Lung (tissue), 17 donors: ENCODE measurements at places on chromosomes 16 and 17.

DNA sequence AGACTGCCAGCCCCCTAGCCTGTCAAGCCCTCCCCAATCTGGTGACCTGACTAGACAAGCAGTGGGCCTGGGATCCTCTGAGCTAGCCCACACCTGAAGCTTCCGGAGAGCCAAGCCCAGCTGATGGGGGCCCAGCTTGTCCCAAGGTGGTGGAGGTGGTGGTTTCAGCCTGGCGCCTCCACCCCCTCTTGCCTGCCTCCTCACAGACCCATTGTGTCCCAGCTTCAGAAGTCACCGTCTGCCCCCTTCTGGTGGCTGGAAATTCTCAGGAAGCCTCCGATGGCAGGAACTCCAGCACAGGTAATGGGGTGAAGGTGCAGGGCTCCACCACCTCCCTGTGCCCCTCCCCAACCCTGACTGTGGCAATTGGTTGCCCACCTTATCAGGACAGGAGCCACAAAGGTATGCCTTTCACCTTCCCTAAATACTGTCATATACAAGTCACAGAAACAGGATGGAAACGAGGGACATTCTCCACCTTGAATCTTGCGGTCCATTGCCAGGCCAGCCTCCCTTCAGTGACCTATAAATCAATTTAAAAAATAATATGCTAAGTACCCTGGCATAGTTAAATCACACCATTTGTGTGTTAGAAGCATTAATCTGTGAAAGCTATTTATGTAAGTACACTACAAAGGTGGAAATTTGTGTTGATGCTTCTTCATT lies 66.0 kb upstream of the ZNF423 start:
- H3K27ac ChIP-seq = no peak overlapping the region
- H3K4me3 ChIP-seq = no peak overlapping the region
- H3K4me1 ChIP-seq = no peaks in the 10 kb centered on the region
- peak; percentile 84 for DNase-seq

- no peak for DNase-seq
- no peaks in the 10 kb centered on the region for H3K4me1 ChIP-seq
- no peak overlapping the region for H3K27ac ChIP-seq
- H3K36me3 ChIP-seq = peaks cover 12% of the 10 kb centered on the region
- H3K4me3 ChIP-seq = no peak overlapping the region
These were observed 12.3 kb upstream of the NLRC3 start for GRCh38 chr16:3589441-3589921.

DNA sequence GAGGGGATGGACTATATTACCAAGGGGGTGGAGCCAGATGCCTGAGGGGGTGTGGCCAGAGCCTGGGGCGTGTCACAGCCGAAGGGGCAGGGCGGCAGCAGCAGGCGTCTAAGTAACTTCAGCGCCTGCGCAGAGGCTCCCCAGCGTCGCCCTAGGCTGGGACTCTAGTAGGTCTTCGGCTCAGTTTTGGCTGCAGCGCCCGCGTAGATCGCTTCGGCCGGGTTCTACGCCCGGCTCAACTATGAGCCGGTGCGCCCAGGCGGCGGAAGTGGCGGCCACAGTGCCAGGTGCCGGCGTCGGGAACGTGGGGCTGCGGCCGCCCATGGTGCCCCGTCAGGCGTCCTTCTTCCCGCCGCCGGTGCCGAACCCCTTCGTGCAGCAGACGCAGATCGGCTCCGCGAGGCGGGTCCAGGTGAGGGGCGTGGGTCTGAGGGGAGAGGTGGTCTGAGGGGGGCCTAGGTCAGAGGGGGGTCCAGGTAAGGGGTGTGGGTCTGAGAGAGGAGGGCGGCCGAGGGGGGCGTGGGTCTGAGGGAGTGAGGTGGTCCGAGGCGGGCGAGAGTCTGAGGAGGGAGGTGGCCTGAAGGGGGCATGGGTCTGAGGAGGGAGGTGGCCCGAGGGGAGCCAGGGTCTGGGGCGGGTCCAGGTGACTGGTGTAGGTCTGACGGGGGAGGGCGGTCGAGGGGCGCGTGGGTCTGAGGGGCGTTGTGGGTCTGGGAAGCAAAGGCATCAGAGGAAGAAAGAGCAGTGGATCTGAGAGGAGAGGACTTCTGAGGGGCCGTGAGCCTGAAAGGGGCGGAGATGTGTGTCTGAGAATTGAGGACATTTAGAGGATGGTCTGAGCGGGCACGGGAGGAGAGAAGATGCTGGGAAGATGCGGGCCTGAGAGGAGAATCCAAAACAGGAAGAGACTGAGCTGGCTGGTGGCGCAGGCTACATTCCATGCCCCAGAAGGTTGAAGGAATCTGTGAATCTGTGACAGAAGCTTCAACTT lies at the start of gene LPCAT2:
Gene LPCAT2 (plus strand): TSS at position 132 of the 991 bp plus-strand sequence. CDS start 110 bp downstream, at position 242.
- DNase-seq = peak; percentile 90
- peak within 1 kb of the TSS; percentile 34 for H3K4me3 ChIP-seq
- no peaks in the 10 kb centered on the region for H3K4me1 ChIP-seq
- H3K36me3 ChIP-seq = no peaks in the 10 kb centered on the region

- no peak overlapping the region for H3K4me3 ChIP-seq
- no peaks in the 10 kb centered on the region for H3K36me3 ChIP-seq
- no peak overlapping the region for H3K27ac ChIP-seq
- H3K4me1 ChIP-seq = no peaks in the 10 kb centered on the region
- DNase-seq = peak; percentile 4
- H3K27me3 ChIP-seq = no peaks in the 10 kb centered on the region
These were observed 66.4 kb downstream of the METRNL start for GRCh38 chr17:83145831-83146230.

- peaks cover 6% of the 10 kb centered on the region for H3K4me1 ChIP-seq
- H3K27ac ChIP-seq = no peak overlapping the region
- peaks cover 4% of the 10 kb centered on the region for H3K36me3 ChIP-seq
- DNase-seq = no peak
- no peaks in the 10 kb centered on the region for H3K27me3 ChIP-seq
- no peak overlapping the region for H3K4me3 ChIP-seq
These were observed 39.4 kb downstream of the HEATR6 start for GRCh38 chr17:60039114-60039846.

- no peak for DNase-seq
- H3K27ac ChIP-seq = no peak overlapping the region
- no peak overlapping the region for H3K4me3 ChIP-seq
- no peaks in the 10 kb centered on the region for H3K4me1 ChIP-seq
These were observed 56.0 kb upstream of the NACA2 start for GRCh38 chr17:61647047-61647446.

DNA sequence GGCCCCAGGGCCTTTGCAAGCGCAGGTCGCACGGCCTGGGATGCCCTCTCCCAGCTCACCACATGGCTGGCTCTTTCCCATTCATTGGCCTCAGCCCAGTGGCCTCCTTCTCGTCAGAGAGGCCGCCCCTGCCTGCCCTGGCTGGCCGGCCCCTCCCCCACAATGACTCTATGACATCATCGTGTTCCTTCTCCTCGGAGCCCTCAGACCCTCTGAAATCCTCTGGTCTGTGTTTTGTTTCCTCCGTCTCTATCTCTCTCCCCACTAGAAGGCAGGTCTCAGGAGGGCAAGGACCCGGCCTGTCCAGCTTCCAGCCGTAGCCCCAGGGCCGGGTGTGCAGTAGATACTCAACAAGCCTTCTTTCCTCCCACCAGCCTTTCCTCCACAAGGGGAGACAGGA lies 164.8 kb upstream of the FOXF1 start:
- no peaks in the 10 kb centered on the region for H3K36me3 ChIP-seq
- peak; percentile 16 for DNase-seq
- peaks cover 4% of the 10 kb centered on the region for H3K4me1 ChIP-seq
- H3K27me3 ChIP-seq = peaks cover 2% of the 10 kb centered on the region

- DNase-seq = no peak
- no peak overlapping the region for H3K27ac ChIP-seq
- no peaks in the 10 kb centered on the region for H3K36me3 ChIP-seq
- H3K4me1 ChIP-seq = peaks cover 3% of the 10 kb centered on the region
- H3K4me3 ChIP-seq = no peak overlapping the region
- no peaks in the 10 kb centered on the region for H3K27me3 ChIP-seq
These were observed 10.8 kb downstream of the ATP2C2 start for GRCh38 chr16:84379008-84379708.

GRCh38 chr17:10751563-10751962 lies 21.7 kb upstream of the TMEM220 start:
- H3K4me1 ChIP-seq = peaks cover 9% of the 10 kb centered on the region
- no peak for DNase-seq
- H3K27ac ChIP-seq = no peak overlapping the region
- no peaks in the 10 kb centered on the region for H3K27me3 ChIP-seq
- H3K36me3 ChIP-seq = no peaks in the 10 kb centered on the region
- H3K4me3 ChIP-seq = no peak overlapping the region

GRCh38 chr16:85944572-85945423 lies 45.8 kb downstream of the IRF8 start:
- H3K36me3 ChIP-seq = no peaks in the 10 kb centered on the region
- no peaks in the 10 kb centered on the region for H3K27me3 ChIP-seq
- H3K4me3 ChIP-seq = no peak overlapping the region

DNA sequence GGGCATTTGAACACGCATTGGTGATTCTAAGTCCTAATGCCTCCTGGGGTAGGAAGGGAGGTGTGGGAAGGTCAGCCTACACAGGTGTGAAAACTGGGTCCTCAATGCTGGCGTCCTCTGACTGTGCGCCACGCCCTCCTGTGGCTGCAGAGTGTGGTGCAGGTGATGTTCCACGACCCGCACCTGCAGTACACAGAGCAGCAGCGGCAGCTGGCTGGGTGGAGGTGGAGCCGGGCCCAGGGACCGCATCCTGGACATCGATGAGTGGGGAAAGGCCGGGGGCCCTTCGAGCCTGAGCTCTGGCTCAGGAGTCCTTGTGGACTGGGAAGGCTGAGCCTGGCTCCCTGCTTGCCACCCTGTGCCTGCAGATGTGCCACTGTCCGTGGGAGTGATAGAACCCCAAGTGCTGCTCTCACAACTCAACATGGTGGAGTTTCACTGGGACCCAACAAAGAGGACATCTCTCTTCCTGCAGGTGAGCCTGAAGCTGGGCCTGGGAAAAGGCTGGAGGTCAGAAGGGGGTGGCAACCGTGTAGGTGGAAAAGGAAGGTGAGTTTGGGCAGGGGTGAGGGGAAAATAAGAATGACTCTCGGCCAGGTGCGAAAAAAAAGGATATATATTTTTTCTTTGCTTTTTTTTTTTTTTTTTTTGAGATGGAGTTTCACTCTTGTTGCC lies 14.0 kb upstream of the STAC2 start:
- no peaks in the 10 kb centered on the region for H3K27me3 ChIP-seq
- no peaks in the 10 kb centered on the region for H3K36me3 ChIP-seq
- no peak overlapping the region for H3K27ac ChIP-seq
- H3K4me1 ChIP-seq = peaks cover 14% of the 10 kb centered on the region
- no peak overlapping the region for H3K4me3 ChIP-seq
- DNase-seq = peak; percentile 40

- no peak overlapping the region for H3K27ac ChIP-seq
- no peak overlapping the region for H3K4me3 ChIP-seq
- peaks cover 19% of the 10 kb centered on the region for H3K4me1 ChIP-seq
These were observed 72.0 kb downstream of the FTO start for GRCh38 chr16:53775821-53776431.

- no peak within 1 kb of the TSS for H3K27ac ChIP-seq
- H3K4me3 ChIP-seq = no peak within 1 kb of the TSS
- peaks cover 24% of the 10 kb centered on the region for H3K27me3 ChIP-seq
- H3K4me1 ChIP-seq = peaks cover 16% of the 10 kb centered on the region
These were observed at the start of gene C1QL1 for GRCh38 chr17:44968225-44969143. Gene C1QL1, minus strand, starts transcription at chr17:44968303. Its CDS starts 255 bp downstream, at chr17:44968048.

DNA sequence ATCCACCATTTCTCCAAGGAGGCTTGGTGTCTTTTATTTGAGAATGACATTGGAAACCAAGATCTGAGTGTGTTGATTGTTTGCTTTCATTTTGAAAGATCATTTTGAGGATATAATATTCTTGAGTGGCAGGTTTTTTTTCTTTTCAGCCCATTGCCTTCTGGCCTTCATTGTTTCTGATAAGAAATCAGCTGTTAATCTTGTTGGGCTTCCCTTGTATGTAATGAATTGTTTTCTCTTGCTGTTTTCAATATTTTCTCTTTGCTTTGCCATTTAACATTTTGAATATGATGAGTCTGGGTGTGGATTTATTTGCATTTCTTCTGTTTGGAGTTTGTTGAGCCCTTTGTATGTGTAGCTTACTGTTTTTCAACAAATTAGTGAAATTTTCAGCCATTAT lies 22.0 kb downstream of the PRSS54 start:
- H3K4me3 ChIP-seq = no peak overlapping the region
- no peaks in the 10 kb centered on the region for H3K4me1 ChIP-seq
- H3K27me3 ChIP-seq = no peaks in the 10 kb centered on the region
- no peaks in the 10 kb centered on the region for H3K36me3 ChIP-seq

DNA sequence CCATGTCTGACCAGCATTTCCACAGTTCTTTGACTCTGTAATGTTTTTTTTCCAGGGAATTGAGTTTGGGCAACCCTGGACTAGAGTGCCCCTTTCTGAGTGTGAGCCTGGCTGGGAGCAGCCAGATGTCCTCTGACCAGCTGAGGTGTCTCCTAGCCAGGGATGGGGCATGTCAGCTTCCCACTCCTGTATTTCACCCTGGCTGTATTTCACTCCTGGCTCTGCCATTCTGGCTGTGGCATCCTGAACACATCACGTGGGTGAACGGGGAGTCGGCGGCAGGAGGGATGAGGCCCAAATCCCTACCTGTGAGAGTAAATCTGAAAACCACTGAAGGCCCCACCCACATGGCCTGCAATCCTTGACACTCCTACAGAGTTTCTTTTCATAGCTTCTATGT lies 31.3 kb downstream of the KDM8 start:
- H3K27me3 ChIP-seq = no peaks in the 10 kb centered on the region
- H3K4me3 ChIP-seq = no peak overlapping the region
- H3K36me3 ChIP-seq = peaks cover 17% of the 10 kb centered on the region

GRCh38 chr17:81885869-81886548 lies 5.4 kb downstream of the ALYREF start:
- no peak overlapping the region for H3K4me3 ChIP-seq
- H3K36me3 ChIP-seq = peaks cover 35% of the 10 kb centered on the region
- peaks cover 8% of the 10 kb centered on the region for H3K4me1 ChIP-seq
- H3K27ac ChIP-seq = no peak overlapping the region

DNA sequence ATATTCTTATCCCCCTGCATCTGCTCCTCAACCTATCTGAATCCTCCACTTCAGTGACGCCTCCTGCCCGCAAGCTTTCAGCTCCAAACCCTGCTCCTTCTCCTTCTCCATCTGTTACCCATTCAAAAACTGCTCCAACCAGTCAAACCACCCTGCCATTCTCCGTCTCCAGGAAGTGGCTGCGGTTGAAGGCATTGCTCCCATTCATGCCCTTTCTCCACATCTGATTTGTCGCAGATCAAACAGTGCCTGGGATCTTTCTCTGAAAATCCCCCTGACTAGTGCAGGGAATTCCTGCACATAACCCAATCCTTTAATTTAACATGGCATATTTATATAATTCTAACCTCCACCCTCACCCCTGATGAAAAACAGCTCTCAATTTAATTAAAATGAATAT lies 56.3 kb downstream of the SLFN5 start:
- H3K4me3 ChIP-seq = no peak overlapping the region
- H3K36me3 ChIP-seq = no peaks in the 10 kb centered on the region
- H3K27me3 ChIP-seq = no peaks in the 10 kb centered on the region
- no peaks in the 10 kb centered on the region for H3K4me1 ChIP-seq

DNA sequence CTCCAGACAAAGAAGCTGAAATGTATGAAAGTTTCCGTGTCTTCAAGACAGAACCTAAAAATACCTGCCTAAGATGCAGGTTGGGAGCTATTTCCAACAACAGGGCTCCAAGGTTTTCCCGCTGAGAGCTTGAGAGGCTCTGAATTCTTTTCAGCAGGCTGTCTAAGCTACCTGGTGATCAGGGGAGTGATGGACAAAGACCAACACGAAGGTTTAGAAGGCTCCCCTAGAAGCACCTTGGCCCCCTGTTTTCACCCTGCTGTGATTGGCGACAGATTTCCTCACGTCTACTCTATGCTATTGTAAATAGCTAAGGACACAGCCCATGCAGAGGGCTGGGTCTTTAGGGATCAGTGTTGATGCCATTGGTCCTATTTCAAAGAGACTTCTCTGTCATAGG lies 275.2 kb upstream of the SALL1 start:
- no peaks in the 10 kb centered on the region for H3K36me3 ChIP-seq
- DNase-seq = no peak
- no peaks in the 10 kb centered on the region for H3K4me1 ChIP-seq
- no peaks in the 10 kb centered on the region for H3K27me3 ChIP-seq
